NCI-H2029 treated with DMSO at 0.1 percent for 48 hours (cell line): ENCODE measurements at places on chromosomes 16 and 17.
A peak's percentile ranks its signal among the peaks of the same experiment; 100 is the strongest.

DNA sequence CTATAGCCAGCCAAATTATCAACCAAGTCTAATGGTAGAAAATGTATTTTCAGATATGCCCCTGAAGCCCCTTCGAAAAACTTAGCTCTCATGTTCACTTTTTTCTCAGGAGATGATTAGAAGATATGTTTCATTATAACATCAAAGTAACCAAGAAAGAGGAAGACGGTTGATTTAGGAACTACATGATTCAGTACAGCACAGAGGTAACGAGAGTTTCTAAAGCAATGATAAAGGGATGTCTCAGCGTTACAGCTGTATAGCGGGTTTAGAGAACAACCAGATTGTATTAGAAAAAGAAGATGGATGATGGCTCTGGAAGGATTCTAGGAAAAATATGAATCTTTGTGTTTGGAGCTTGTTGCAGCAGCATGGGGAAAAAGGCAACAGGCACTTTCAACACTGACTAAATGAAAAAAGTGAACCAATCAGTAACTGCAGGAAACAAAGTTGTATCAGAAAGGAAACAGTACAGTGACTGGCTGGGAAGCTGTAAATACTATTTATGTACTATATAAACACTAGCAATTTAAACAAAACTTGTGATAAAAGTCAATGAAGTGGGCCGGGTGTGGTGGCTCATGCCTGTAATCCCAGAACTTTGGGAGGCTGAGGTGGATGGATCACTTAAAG lies 21.5 kb downstream of the MBTD1 start:
- DNase-seq = no peak

DNA sequence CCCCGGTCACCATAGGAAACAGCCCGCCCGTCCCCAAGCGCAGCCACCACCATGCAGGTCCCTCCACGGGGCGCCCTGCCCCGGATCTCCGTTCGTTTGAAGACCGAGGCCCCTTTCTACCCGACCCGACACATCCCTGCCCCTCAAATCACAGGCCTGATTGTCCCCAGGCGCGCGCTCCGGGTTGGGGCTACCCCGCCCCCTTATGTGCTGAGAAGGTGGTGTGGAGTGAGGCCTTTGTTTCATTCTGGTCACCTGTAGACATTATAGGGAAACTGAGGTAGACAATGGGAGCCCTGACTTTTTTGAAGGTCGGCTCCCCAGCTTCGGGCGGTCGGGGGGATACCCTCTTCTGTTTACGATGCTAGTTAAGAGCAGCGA lies 763 bp upstream of the ACTG1 start:
- DNase-seq = no peak

- DNase-seq = no peak
Observed at GRCh38 chr16:78642621-78643285, 543.3 kb downstream of the WWOX start.

- no peak for DNase-seq
Observed at GRCh38 chr16:79776243-79776847, 175.8 kb upstream of the MAF start.

- no peak for DNase-seq
Observed at GRCh38 chr17:60528828-60529227, 2.8 kb upstream of the APPBP2 start.

DNA sequence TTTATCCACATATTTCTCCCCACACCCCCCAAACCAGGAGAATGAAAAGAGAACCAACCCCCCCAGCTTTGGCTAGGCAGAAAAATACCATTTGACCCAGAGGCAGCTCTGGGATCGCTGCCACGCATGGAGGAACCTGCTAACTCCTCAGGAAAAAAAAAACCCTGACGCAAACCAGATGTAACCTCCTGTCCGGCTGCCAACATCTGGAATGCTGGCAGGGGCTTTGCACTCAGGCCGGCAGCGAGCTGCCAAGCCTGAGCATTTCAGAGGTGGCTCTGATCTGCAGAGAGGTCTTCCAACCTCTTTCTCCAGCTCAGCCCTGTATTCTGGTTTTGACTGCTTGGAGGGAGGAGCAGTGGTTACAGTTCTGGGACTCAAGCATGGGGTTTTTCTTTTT lies 8.2 kb downstream of the IGFBP4 start:
- DNase-seq = peak; percentile 66
